HT1080 (cell line): ENCODE measurements at places on chromosomes 3 and 15.

DNA sequence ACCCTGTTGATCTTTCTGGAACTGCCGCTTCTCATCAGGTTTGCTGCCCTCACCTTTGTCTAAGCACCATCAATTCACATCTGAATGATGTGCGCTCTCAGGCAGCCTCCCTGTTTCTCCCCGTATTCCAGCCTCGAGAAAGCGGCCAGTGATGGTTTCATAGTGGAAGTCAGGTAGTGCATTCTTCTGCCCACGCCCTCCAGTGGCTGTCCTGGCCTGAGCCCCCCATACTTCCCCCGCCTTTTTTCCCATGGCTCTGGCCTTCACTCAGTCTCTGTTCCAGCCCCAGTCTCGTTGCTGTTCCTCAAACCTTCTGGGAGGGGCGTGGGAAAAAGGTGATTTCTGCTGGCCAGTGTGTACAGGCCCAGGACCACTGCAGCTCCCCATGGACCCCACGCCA, 101.3 kb downstream of the ASB7 start:
- DNase-seq, result no peak

GRCh38 chr15:98596885-98597392, 51.4 kb upstream of the IGF1R start:
- no peak for DNase-seq

DNA sequence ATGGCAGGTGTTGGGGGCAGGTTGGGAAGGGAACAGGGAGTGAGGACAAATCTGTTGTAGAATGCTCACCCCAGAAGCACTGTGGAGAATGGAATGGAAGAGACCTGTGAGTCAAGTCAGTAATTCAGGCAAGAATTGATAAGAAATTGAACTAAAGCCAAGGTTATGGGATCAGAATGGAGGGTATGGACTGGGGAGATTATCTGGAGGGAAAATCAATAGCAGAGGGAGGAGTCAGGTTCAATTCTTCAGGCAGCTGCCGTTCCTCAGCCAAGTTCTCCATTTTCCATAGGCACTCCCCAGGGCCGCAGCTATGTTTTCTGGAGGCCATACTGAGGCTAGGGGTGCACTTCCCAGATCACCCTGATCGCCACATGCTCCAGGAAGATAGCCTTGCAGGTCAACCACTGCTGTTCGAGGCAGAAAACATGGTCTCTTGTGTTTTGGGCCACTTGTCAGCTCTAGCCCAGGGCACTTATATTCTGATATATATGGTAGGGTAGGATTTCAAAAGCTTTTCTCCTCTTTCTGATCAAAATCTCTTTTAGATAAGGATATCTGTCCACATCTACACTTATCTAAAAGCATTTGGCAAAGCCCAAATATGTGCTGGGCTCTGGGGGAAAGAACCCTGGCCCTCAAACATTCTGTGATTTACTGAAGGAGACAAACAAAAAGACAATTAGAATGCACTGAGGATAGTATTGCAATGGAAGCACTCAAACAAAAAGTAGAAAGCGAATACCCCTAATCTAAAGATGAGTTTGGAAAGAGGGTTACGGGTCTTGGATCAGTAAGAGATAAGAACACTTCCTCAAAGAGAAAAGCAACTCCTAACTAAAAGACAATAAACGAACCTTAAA, 92.3 kb downstream of the TMEM212 start:
- DNase-seq, result no peak

GRCh38 chr3:46351646-46352045, 2.3 kb upstream of the CCR2 start:
- no peak for DNase-seq

DNA sequence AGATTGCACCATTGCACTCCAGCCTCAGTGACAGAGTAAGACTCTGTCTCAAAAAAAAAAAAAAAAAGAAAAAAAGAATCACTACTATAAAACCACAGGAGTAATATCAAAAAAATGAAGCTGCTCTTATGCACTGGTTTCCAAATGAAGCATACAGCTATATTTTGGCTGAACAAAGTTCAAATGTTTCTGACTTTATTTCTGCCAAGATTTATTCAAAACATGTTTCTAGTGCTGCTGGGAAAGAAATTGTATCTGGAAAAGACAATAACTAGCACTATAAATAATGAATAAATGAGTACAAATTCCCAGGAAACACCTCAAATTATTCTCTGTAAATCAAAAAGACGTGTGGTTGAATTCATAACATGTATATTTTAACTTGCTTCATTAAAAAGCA, 102.5 kb upstream of the MME start:
- no peak for DNase-seq

DNA sequence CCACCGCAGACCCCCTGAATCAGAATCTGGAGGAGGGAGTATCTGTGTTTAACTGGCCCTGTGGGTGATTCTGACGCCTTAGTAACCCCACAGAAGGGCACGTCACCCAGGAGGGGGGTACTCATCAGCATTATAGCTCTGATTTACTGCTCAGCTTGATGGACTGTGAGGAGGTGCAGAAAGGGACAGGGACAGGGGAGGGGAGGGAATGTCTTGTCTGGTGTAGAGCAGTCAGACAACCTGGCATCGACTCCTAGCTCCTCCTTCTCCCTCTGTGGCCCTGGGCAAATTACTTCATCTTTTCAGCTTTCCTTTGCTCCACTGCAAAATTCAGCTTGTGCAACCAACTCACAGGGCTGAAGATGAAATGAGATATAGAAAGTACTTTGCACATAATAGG, 42.3 kb upstream of the GLCE start:
- no peak for DNase-seq

DNA sequence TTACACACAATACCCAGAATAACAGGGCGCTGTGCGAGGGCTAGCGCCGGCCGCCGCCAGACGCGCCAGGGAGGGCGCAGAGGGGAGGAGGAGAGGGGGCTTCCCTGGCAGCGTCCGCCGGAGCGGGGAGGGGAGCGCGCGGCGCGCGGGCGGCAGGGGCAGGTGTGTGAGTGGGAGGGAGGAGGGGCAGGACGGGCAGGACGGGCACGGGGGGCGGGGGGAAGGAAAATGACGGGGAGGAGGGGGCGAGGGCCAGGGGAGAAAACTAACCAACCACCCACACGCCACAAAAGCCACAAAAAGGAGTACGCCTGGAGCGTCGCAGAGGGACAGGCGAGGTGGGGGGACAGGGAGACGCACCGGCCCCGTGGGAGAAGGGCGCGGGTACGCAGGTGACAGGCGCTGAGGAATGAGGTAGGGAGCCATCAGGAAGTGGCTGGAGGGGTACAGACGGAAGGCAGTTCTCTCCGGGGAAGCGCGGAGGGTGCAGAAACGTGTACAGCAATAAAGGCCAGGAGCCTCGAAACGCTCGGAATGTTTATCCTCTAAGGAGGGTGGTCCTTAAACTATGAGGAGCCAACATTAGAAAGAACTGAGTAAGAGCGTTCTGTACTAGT, 610 bp upstream of the SATB1 start:
- DNase-seq, result peak; percentile 30

DNA sequence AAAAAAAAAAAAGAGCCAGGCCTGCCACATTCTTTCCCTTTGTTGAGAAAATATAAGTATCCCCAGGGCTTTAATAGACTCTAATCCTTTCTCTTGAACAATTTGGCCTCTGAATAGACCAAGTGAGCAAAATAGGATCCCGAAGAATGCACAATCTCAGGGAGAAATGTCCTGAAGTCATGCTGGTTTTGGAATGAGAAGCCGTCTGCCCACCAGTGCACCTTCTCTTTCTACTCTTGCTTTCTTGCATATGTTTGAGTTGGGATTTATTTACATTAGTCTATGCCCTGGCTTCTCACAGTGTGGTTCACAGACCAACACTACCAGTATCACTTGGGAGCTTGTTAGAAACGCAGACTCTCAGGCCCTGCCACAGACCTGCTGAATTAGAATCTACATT, 153.0 kb downstream of the ZNF621 start:
- DNase-seq, result no peak

- no peak for DNase-seq
Measured at GRCh38 chr3:181705086-181705480, 6.6 kb upstream of the SOX2 start.

DNA sequence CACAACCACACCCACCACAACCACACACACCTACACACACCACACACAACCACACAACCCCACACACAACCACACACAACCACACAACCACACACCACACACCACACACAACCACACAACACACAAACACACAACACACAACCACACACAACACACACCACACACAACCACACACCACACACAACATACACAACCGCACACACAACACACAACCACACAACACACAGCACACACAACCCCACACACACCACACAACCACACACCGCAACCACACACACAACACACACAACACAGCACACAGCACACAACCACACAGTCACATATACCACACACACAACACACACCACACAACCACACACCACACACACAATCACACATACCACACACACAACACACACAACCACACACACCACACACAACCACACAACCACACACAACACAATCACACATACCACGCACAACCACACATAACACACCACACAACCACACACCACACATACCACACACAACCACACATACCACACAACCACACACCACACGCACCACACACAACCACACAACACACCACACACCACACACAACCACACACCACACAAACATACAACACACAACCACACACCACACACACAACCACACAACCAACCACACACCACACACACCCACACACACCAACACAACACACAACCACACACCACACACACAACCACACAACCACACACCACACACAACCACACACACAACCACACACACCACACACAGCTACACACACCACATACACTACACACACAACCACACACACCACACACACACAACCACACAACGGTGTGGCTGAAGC, 23.7 kb downstream of the CPN2 start:
- no peak for DNase-seq

GRCh38 chr3:28188686-28189085, 52.7 kb upstream of the CMC1 start:
- no peak for DNase-seq

- no peak for DNase-seq
Measured at GRCh38 chr3:165195640-165196576, at the start of gene SLITRK3. SLITRK3 (minus strand) TSS chr3:165196384; CDS start chr3:165190830, 5,554 bp downstream.

- no peak for DNase-seq
Measured at GRCh38 chr3:129611812-129612533, 5.5 kb upstream of the PLXND1 start.

DNA sequence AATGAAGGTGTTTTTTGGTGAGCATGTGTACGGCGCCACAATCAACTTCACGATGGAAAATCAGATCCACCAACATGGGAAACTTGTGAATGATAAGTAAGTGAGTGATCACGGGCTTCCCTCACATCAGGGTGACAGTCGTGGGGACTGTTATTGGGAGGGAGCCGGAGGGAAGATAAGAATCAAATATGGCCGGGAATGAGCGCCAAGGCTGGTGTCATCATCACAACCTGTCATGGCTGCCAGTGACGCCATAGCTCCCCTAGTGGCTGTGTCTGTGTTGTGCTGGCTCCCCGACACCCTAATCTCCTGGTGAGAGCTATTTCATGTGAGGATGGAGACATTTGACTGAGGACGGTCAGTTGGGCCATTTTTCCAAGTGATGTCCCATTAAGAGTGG, 168.5 kb downstream of the SV2B start:
- DNase-seq, result peak; percentile 22

DNA sequence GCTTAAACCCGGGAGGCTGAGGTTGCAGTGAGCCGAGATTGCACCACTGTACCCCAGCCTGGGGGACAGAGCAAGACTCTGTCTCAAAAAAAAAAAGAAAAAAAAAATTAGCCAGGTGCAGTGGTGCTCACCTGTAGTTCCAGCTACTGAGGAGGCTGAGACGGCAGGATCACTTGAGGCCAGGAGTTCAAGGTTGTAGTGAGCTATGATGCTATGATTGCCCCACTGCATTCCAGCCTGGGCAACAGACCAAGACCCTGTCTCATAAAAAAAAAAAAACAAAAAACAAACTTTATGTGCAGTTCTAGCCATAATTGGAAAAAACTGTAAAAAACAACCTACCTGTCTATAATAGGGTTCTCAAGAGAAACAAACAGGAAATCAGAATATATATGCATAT, 39.9 kb upstream of the IGF2BP2 start:
- DNase-seq, result no peak

- DNase-seq, result no peak
Measured at GRCh38 chr15:48748535-48748934, 62.3 kb downstream of the CEP152 start.

DNA sequence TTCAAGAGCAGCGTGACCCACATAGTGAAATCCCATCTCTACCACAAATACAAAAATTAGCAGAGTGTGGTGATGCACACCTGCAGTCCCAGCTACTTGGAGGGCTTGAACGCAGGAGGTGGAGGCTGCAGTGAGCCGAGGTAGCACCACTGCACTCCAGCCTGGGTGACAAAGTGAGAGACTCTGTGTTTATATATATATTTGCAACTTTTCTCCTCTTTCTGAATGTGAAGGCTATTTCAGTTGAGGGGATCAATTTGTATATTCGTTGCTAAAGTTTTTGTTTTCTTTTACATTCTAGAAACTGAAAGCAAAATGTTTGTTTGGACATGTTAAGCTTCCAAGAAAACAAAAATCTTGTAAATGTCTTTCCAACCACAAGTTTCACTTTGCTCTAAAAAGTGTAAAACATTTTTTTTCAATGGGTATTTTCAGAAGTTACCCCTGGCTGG, 29.8 kb upstream of the FAM98B start:
- DNase-seq, result no peak

DNA sequence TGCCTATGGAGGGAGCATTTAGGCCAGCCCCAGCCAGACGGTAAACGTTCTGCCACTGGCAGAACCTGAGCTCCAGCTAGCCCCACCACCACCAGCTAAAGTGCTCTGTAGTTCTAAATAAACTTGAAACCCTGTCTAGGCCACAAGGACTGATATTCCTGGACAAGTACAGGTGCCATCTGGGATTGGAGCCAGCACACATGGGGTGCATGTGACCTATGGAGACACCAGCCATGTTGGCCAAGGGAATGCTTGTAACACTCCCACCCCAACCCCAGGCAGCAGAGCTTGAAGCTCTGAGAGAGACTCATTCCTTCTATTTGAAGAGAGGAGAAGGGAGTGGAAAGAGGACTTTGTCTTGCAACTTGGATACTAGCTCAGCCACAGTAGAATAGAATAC, 284.5 kb upstream of the DCBLD2 start:
- no peak for DNase-seq

DNA sequence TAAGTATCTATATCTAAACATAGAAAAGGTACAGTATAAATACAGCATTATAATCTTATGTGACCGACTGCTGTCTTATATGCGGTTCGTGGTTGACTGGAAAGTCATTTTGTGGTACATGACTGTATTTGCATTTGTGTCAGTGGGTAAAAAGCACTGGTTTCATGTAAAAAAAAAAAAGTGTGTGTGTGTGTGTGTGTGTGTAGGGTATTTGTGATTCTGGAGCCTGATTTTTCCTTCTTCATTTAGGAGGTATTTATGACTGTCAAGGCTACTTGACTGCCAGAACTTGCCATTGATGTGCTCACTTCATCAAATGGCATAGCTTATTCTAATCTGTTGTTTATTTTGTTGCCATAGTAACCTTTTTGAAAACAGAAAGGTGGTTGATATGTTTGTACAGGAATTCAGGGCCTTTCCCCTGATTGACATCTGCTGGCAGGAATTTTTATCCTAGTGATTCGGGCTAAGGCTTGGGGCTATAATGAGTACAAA, 63.2 kb downstream of the AKAP13 start:
- DNase-seq, result peak; percentile 55

GRCh38 chr3:23611737-23612295, 193.9 kb upstream of the UBE2E1 start:
- DNase-seq, result no peak
